Endothelial cell of umbilical vein (primary cell): ENCODE measurements at places on chromosomes 12 and 14. TPM values are rescaled to one million over a fixed set of nuclear protein-coding genes. Genes with fewer than 3 reads are reported as not detected.

DNA sequence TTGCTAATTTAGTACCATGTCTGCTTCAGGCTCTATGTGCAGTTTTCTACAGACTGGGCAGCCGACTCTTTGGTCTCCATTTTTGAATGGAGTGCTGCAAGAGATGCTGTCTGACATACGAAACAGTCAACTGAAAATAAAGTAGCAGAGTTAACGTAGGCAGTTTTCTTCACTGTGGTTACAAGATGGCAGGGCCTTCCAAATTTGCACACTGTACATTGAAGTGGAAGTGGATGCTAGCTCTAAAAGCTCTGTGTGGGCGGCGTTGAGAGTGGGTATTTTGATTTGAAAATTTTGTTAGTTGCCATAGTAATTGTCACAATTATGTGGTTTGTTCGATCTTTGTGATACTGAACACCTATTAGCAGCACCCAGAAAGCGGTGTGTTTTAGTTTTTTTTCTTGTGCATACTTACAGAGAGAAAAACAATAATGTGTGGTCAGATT is 154.9 kb upstream of the ATP2B1 start:
- DNase-seq: no peak

DNA sequence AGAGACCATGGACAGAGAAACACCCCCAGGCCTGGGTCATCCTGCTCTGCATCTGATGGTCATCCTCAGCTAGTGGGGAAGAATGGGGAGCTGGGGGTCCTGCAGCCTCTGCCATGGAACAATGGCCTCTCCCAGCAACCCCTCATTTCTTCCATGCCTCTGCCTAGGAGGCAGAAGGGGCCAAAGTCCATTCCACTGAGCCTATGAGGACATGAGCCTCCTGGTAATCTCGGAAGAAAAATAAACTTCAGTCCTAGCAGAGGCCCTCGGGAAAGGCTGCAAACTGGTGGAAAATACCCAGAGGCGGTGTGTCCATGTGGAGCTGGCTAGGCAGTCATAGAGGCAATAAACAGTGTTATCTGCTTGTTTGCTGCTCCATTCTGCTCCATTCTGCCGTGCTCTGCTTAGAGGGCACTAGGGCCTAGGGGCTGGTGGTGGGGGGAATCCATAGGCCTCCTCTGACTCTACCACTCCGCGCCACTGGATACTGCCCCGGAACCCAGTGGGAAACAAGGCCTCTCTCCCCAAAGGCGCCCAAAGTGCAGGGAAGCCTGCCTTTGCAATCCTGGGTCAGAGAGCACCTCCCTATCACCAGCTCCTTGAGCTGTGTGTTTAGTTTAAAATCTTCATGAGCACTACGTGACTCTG is 4.5 kb downstream of the PGF start:
- no peak for DNase-seq

The IFT81 gene
- 9.4 and 9.8 TPM in 2 replicates for total RNA-seq

DNA sequence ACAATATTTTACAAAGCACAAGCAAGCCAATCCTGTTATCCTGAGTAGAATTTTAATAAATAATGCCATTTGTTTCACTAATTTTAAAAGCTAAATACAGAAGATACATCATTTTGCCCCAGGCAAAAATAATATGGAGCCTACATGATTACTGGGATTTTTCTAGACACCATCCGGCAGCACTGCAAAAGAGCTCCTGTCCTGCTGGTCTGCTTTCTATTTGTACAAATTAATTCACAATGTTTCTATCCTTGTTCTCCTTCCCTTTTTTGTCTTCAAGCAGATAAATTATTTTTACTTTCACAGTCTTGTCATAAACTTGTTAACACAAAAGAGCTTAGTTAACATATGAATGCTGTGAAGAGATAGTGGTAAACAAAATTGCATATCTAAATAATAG is 4.6 kb downstream of the SIX1 start:
- DNase-seq: no peak

The SSPN gene
- 0.65 and 2.1 TPM in 2 replicates for total RNA-seq

The IL31 gene
- total RNA-seq: not detected in 2 replicates

The RIPK3 gene
- 5.1 and 9.0 TPM in 2 replicates for total RNA-seq

DNA sequence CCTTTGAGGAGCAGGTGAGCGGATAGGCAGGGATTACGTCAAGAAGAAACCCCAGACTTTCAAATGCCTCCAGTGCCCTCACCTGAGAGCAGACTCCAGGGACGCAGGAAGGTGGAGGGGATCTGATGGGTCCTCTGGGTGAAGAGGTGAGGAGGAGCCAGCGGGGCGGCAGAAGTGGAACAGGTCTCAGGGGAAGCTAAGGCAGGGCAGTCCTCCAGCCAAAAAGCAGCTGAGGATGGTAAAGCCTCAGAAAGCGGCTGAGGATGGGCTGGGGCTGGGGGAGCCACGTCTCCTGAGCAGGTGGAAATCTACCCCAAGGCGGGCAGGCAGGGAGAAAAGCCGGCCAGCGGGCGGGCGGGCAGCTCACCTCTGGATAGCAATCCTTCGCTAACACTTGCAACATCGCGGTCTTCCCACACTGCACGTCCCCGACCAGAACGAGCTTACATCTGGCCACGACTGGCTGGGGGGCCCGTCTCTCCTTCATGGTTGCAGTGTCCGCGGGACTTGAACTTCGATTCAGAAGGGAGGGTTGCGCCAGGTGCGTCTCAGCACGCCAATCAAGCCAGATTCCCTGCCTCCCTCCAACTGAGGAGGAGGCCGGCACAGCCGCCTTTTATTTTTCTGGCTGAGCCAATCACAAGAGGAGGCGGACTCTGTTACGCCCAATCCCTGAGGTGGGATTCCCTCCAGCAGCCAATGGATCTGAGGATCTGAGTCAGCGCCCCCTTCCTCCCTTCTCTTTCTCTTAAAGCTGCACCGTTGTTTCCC is at the start of gene RND1:
TSS of gene RND1 (minus strand) at position 590 of the 771 bp plus-strand sequence. CDS start at position 487, 103 bp downstream.
- peak; percentile 95 for DNase-seq

The AQP2 gene
- not detected in 2 replicates for total RNA-seq

DNA sequence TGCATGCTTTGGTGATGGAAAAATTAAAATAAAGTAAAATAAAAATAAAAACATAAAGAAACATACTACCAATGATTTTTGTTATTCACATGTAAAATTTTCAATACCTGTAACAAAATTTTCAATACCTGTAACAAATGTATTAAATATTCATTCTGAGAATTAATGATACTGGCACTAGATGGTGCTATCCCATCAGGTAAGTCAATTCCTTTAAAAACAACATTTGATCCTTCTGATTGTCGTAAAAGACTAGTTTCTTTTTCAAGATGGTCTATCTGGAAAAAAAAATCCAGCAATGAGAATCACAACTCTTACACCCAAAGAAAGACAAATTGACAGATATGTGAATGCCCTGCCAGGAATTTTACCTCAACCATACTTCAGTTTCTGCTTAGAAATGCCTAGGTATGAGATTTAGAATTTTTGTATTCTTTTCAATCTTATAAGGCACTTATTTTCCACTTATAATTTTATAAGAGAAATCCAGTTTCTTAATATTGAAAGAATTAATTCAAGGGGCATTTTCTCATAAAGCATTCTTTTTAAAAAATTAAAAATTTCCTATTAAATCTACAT is 30.7 kb downstream of the CEP290 start:
- DNase-seq: peak; percentile 67

The TMEM63C gene
- total RNA-seq: not detected in 2 replicates

DNA sequence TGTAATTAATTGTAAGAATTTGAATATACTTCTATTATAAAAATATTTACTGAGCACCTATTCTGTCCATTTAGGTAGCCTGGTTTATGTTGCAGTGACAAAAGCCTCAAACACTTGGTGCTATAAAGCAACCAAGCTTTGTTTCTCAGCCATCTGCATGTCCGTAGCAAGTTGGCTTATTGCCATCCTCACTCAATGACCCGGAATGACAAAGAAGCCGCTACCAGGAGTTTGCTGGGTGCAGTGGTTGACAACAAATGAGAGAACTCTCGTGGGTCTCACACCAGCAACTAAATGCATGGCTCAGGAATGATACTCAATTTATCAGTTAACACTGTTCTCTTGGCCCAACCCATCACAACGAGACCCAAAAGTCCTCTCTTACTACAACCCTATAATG is 553.1 kb downstream of the DIO2 start:
- no peak for DNase-seq
